HT1080 (cell line): ENCODE measurements at places on chromosomes 1 and 21. TPM values are rescaled to one million over a fixed set of nuclear protein-coding genes. Genes with fewer than 3 reads are reported as not detected.

OR11L1 gene
- total RNA-seq, result not detected in 2 replicates

SYTL1 gene
- 4.1 and 4.7 TPM in 2 replicates for total RNA-seq

ECM1 gene
- 11.3 and 17.7 TPM in 2 replicates for total RNA-seq

MSH4 gene
- 0.13 TPM in 1 of 2 replicates, not detected in the other for total RNA-seq

KRTAP20-3 gene
- not detected in 2 replicates for total RNA-seq

DNA sequence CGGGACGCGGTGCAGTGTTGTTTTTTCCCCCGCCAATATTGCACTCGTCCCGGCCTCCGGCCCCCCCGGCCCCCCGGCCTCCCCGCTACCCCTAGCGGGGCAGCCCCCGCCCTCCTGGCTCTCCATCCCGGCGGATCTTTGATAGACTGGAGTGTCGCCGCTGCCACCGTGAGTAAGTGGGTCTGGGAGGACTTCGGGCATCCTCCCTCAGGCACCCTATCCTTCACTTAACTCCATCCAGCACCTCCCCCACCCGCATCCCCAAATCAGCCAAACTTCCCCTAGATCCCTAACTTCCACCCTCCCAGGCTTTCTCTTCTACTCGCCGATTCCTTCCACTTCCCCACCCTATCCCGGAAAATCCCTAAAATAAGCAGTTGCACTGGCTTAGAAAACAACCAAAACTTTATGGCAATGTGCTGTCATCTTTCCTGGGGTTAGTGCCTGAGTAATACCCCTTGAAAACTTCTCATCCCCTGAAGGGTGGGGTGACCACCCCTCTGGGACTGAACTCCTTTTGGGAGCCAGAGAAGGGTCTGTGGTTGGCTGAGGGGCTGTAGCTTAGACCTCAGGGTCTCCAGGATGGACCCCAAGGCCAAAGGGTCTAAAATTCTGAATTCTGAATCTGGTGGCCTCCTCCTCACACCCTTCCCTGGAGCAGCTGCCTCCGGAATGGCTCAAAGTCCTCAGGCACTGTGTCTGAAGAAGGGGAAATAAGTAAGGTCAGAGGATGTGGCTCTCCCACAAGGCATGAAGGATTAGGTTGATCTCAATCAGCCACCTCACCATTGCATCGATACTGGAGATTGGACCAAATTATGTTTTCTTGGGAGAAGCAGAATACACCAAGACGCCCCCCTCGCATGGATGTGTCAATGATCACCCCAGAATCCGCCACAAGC lies 12.2 kb downstream of the THBS3 start:
- DNase-seq, result no peak

DNA sequence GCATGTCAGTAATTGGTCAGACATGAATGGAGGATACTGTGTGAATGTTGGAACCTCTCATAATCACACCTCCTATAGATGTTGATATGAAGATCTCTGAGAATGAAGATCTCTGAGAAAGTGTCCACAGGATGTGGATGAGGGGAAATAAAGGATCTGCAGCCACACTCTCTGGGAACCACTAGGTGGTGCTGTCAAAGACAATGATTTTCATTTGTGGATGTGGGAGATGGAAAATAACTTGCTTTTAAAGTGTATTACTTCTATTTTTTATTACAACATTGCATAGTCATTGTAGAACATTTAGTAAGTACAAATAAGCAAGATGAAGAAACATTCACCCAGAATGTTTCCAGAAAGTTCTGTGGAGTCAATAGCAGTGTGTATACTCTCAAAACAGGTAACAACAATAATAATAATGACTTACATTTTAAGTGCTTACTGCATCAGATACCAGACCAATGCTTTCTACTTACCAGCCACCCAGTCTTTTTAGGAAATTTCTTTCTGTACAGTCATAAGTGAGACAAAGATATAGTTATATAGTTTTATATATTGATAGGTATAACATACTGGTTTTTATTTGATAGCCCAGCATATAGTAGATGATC lies 128.2 kb downstream of the ATG4C start:
- no peak for DNase-seq

DNA sequence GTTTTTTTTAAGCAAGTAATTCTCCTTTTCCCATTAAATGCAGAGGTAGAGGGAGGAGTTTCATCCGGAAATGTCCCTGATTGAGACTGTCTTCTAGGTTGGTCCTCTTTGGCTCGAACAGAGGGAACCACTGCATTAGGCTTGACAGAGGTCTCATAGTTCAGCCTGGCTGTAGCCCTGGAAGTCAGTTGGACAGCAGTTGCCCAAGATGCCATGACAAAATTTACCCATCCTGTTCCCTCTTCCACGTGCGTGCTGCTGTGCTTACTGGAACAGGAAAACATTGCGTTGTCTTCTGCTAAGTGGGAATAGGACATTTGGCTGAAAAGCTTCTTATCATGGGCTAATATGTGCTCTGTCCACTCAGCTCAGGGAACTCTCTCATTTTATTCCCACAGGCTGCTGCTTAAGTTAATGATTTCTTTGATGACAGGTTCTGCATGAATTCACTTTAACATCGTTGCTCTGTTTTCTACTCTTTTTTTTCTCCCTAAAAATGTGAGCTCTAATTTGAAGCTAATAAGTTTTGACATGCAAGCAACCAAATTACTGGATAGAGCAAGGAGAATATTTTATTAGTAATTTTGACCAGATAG lies 18.0 kb downstream of the KCNK1 start:
- DNase-seq, result no peak

GRCh38 chr1:88289401-88290102 lies 394.5 kb upstream of the PKN2 start:
- no peak for DNase-seq

GRCh38 chr1:199307496-199308264 lies 668.8 kb downstream of the PTPRC start:
- no peak for DNase-seq

DNA sequence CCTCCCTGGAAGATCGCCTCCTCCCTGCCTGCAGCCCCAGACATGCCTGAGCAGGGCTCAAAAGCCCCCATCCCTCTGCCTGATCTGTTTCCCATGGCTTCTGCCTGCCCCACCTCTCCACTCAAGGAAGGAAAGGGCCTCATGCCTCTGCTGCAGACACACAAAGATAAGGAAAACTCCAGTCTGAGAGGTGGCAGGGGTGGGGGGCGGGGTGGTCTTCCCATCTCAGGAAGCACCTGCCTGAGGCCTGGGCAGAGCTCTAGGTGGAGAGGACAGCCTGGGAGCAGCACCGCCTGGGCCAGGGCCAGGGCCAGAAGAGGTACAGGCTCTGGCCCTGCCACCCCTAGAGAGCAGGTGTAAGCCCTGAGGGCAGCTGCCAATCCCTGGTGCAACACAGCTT lies 4.1 kb upstream of the GJB3 start:
- DNase-seq, result no peak

DNA sequence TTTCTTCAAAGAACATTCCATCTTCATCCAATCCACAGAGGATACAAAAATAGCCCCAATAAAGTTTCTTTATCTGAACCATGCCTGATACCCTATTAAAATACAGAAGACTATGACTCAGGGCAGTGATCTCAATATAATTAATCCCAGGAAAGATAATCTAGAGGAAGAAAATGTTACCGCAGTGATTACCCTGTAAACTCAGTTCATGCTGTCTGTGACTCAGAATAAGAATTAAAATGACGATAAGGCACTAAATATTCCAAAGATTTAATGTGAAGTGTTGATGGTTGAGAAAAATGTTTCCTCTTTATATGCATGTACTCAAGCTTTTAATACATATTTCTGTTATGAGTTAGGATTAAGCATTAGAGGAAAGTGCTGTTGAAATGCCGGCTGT lies 88.6 kb upstream of the LYPLAL1 start:
- DNase-seq, result peak; percentile 40

DNA sequence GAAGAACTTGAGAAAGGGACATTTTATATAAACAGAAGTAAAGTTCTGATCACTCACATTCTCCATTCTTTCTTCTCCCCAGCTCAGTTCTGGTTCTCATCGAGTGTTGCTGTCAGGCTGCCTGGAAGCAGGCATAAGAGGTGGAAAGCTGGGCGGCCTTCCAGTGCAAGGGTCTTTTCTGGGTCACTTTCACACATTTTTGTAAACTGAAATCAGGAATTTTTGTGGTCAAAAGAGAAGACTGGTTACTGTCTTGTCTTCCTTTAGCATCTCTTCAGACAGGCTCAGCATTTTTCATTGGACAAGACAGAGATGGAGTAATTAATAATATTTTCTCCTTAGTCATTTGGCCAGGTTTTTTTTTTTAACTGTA lies 93.7 kb downstream of the CTH start:
- peak; percentile 46 for DNase-seq

GRCh38 chr1:156884560-156885184 lies 8.8 kb upstream of the PEAR1 start:
- DNase-seq, result no peak

GRCh38 chr1:201022493-201022819 lies 1.1 kb downstream of the KIF21B start:
- DNase-seq, result no peak

DNA sequence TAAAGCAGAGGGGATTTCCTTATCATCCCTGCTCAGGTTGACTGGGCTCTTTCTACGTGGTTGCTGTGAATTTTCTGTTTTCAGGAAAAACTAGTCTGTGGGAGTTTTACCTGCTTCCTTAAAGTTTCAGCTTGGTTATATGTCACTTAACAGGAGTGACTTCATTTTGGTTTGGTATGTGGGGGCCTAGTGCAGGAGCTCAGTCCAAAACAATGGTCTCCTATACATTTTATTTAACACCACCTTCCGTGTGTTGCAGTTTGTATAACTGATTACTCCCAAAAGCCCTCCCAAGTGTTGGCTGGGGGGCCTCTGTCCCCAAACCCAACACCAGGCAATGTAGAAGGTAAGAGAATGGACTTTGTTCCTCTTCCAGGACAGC lies 5.3 kb downstream of the IL23R start:
- DNase-seq, result no peak
